ENCODE measurements at places on chromosomes 5 and 9. TPM values are rescaled to one million over a fixed set of nuclear protein-coding genes. Genes with fewer than 3 reads are reported as not detected.

Gene SAPCD2
- not detected for polyA plus RNA-seq

DNA sequence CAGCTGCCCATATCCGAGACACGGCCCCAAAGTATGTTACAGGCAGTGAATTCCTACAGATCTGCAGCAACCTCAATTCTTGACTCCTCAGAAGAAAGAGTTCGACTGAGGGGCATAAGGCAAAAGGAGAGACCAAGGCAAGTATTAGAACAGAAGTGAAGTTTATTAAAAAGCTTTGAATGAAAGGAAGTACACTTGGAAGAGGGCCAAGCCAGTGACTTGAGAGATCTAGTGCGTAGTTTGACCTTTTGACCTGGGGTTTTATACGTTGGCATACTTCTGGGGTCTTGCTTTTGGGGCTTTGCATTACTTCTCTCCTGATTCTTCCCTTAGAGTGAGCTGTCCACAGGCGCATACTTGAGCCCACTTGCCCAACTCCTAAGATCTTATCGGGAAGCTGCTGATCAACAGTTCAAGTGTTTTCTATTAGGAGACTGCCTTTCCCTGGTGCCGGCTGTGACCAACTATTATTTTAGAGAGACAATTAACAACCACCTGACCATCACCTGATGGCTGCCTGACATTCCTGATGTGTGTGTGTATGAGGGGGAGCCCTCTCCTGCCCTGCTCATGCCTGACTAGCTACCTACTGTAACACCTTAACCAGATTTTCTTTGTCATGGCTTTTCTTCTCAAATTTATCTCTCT, 1.5 kb upstream of the DEPDC1B start:
- no peak overlapping the region for H3K27ac ChIP-seq
- H3K4me3 ChIP-seq, result peak overlapping the region; percentile 21
- no peaks in the 10 kb centered on the region for H3K27me3 ChIP-seq
- no peak for DNase-seq

Gene AUH
- polyA plus RNA-seq, result 8.1 TPM

- no peak for DNase-seq
- H3K27me3 ChIP-seq, result no peaks in the 10 kb centered on the region
- no peak overlapping the region for H3K27ac ChIP-seq
- no peaks in the 10 kb centered on the region for H3K36me3 ChIP-seq
Observed at GRCh38 chr5:64040490-64040889, 78.2 kb upstream of the HTR1A start.

Gene PCDHGB2
- polyA plus RNA-seq, result 0.74 TPM

- H3K27me3 ChIP-seq, result no peaks in the 10 kb centered on the region
- no peaks in the 10 kb centered on the region for H3K36me3 ChIP-seq
- H3K27ac ChIP-seq, result no peak overlapping the region
- H3K4me1 ChIP-seq, result peaks cover 13% of the 10 kb centered on the region
Observed at GRCh38 chr5:102760815-102761214, 5.7 kb downstream of the PAM start.

DNA sequence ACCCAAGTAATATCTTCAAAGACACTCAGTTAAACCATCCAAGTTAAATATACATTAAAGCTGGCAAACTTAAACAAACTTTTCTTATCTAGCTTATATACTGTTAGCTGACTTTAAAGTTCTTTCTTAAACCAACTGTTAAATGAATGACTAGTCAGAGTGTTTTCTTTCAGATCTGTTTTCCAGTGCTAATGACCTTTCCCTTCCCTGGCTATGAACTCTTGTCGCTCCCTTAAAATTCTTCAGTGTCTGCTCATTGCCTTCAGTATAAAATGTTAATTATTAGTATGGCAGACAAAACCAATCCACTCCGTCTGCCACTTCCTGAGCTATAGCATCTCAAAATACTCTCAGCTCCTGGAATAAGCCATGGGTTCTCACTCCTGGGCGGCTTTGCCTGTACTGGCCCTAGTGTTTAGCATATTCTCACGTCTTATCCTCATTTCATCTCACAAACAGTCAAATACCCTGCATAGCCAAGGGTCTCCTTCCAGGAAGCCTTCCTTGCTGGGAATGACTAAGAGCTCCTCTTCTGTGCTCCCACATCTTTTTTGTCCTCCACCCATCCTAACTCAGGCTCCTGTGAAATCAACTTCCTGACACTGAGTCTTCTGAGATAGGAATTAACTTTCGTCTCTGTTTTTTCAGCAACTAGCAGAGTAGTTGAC, 87.7 kb downstream of the VCAN start:
- DNase-seq, result no peak
- H3K36me3 ChIP-seq, result no peaks in the 10 kb centered on the region
- no peak overlapping the region for H3K27ac ChIP-seq
- H3K27me3 ChIP-seq, result peaks cover 16% of the 10 kb centered on the region
- no peak overlapping the region for H3K4me3 ChIP-seq
- H3K4me1 ChIP-seq, result no peaks in the 10 kb centered on the region

- DNase-seq, result no peak
- no peaks in the 10 kb centered on the region for H3K27me3 ChIP-seq
- H3K4me3 ChIP-seq, result no peak overlapping the region
- no peaks in the 10 kb centered on the region for H3K4me1 ChIP-seq
Observed at GRCh38 chr9:21779397-21779796, 23.0 kb upstream of the MTAP start.

GRCh38 chr5:125326150-125326510, 579.7 kb upstream of the ZNF608 start:
- no peaks in the 10 kb centered on the region for H3K27me3 ChIP-seq
- H3K36me3 ChIP-seq, result no peaks in the 10 kb centered on the region
- no peak overlapping the region for H3K27ac ChIP-seq

Gene SLC6A3
- not detected for polyA plus RNA-seq

GRCh38 chr5:14269395-14269794, 126.3 kb downstream of the TRIO start:
- H3K27me3 ChIP-seq, result no peaks in the 10 kb centered on the region
- H3K27ac ChIP-seq, result peak overlapping the region; percentile 21
- no peak for DNase-seq
- H3K36me3 ChIP-seq, result no peaks in the 10 kb centered on the region
- H3K4me1 ChIP-seq, result peaks cover 39% of the 10 kb centered on the region

DNA sequence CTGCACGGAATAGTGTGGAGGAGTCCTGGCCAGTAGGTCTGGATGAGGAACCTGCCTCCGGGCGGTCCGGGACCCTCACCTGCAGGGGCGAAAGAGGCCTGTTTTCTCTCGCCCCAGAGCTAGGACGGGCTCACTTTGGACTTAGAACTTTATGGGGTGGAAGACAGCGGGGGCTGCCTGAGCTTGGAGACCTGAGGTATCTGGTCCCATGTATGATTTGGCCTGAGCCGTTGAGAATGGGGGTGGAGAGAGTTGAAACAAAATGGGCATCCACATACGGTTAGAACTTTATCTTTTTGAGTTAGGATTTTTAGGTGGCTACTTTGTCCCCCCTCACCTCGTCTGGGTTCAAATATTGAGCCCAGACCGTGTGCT, 681 bp upstream of the ETF1 start:
- no peaks in the 10 kb centered on the region for H3K36me3 ChIP-seq
- peaks cover 49% of the 10 kb centered on the region for H3K4me1 ChIP-seq
- no peak for DNase-seq
- H3K4me3 ChIP-seq, result peak overlapping the region; percentile 99

DNA sequence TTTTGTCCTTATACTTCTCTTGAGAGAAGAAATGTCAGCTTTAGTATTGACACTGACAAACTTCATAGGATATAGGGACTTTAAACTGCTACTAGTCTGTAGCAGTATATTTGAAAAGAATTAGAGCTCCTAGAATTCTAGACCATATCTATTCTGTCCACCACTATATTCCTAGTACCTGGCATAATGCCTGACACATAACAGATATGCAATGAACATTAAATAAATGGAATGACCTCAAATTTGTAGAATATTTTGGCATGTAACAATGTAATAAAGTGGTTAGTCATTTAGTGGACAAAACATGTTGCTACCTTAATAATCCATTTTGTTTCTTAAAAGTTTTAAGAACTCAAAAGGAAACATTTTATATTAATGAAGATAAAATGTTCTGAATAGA, 57.5 kb downstream of the HOMER1 start:
- H3K4me3 ChIP-seq, result no peak overlapping the region
- H3K27me3 ChIP-seq, result peaks cover 5% of the 10 kb centered on the region
- no peak overlapping the region for H3K27ac ChIP-seq
- no peaks in the 10 kb centered on the region for H3K36me3 ChIP-seq
- H3K4me1 ChIP-seq, result peaks cover 3% of the 10 kb centered on the region
- DNase-seq, result no peak

- H3K36me3 ChIP-seq, result no peaks in the 10 kb centered on the region
- no peak overlapping the region for H3K4me3 ChIP-seq
- DNase-seq, result no peak
- peaks cover 20% of the 10 kb centered on the region for H3K4me1 ChIP-seq
- H3K27ac ChIP-seq, result no peak overlapping the region
Observed at GRCh38 chr5:54703133-54703532, 185.6 kb downstream of the SNX18 start.

Gene TMEM252
- not detected for polyA plus RNA-seq

Gene OTP
- polyA plus RNA-seq, result not detected

- H3K36me3 ChIP-seq, result no peaks in the 10 kb centered on the region
- no peak overlapping the region for H3K27ac ChIP-seq
- H3K4me1 ChIP-seq, result peaks cover 14% of the 10 kb centered on the region
- H3K4me3 ChIP-seq, result no peak overlapping the region
- H3K27me3 ChIP-seq, result peaks cover 66% of the 10 kb centered on the region
Observed at GRCh38 chr9:88076286-88077070, 61.8 kb downstream of the SPATA31C2 start.

DNA sequence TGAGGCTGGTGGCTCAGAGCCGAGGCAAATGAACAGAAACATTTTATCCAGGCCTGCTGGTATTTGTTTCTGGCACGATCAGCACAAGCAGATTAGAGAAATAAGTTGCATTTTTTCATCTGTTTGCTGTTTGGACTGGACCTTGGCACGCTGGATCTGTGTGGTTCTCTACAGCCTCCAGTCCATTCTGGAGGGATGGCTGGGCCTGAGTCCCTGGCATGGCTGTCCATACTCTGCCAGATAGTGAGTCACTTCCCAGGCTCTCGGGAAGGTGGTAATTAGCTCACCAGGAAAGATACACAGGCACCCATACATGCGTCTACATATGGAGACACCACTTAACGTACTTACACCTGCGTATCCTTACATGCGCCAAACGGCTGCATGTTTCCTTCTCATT, 78.6 kb downstream of the SPRY4 start:
- H3K36me3 ChIP-seq, result no peaks in the 10 kb centered on the region
- no peak overlapping the region for H3K4me3 ChIP-seq
- H3K4me1 ChIP-seq, result no peaks in the 10 kb centered on the region
- no peak overlapping the region for H3K27ac ChIP-seq
- peaks cover 18% of the 10 kb centered on the region for H3K27me3 ChIP-seq

GRCh38 chr9:91967259-91967658, 17.2 kb upstream of the ROR2 start:
- DNase-seq, result no peak
- no peaks in the 10 kb centered on the region for H3K4me1 ChIP-seq
- H3K4me3 ChIP-seq, result no peak overlapping the region
- no peak overlapping the region for H3K27ac ChIP-seq
- peaks cover 41% of the 10 kb centered on the region for H3K27me3 ChIP-seq
- no peaks in the 10 kb centered on the region for H3K36me3 ChIP-seq

DNA sequence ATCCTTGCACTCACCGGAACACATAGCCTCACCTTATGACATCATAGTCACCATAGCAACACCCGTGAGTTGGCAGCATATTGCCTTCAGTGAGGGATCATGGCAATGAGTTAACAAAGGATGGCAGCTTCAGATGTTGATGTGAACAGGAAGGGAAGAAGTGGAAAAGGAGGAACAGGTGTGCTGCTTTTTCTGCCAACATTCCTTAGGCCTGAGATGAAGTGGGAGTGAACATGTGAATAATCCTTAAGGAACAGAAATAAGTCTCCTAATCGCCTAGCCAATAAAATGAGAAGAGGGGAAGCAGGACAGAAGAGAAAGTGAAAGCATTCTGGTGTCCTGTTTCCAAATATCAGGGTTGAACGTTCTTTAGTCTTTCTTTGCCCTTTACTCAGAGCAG, 360.0 kb downstream of the BRINP1 start:
- DNase-seq, result no peak
- H3K27me3 ChIP-seq, result peaks cover 10% of the 10 kb centered on the region
- no peaks in the 10 kb centered on the region for H3K4me1 ChIP-seq
- H3K4me3 ChIP-seq, result no peak overlapping the region

- no peaks in the 10 kb centered on the region for H3K36me3 ChIP-seq
- DNase-seq, result no peak
- H3K27me3 ChIP-seq, result no peaks in the 10 kb centered on the region
- H3K4me3 ChIP-seq, result no peak overlapping the region
- H3K4me1 ChIP-seq, result peaks cover 13% of the 10 kb centered on the region
Observed at GRCh38 chr9:120733190-120733589, 18.9 kb upstream of the MEGF9 start.

Gene PCDHAC2
- not detected for polyA plus RNA-seq

Gene NUTM2G
- polyA plus RNA-seq, result not detected

Gene BRINP1
- polyA plus RNA-seq, result not detected

GRCh38 chr5:170216257-170216864, 16.4 kb upstream of the C5orf58 start:
- H3K27ac ChIP-seq, result no peak overlapping the region
- no peak overlapping the region for H3K4me3 ChIP-seq
- no peaks in the 10 kb centered on the region for H3K36me3 ChIP-seq
- H3K27me3 ChIP-seq, result peaks cover 7% of the 10 kb centered on the region
- no peak for DNase-seq
- H3K4me1 ChIP-seq, result no peaks in the 10 kb centered on the region

DNA sequence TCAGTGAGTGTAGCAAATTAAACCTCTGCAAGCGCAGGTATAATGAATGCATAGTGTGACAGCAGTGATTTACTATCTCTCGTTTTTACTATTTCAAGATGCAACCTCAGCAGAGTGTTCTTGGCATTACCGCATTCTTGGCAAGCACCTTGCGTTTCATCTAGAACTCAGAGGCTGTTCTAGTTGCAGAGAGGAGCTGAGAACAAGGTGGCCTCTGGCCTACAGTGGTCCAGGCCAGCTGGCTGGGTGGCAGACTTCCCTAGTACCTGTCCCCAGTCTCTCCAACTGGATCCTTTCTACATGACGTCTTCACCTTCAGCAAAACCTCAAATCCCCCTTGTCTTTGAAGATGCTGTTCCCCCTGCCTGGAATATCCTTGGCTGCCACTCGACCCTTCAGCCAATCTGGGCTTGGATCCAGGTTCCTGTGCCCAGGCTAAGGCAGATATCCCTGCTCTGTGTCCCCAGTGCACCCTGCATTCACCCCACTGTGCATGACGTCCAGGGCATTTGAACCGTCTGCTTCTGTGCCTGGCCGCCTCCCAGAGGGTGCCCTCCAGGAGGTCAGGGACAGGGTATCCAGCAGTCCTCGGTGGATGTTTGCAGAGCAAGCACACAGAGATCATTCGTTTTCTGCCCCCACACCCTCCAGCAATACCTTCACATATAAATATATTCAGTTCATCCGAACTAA, 120.4 kb upstream of the CPEB4 start:
- no peak overlapping the region for H3K27ac ChIP-seq
- H3K4me1 ChIP-seq, result peaks cover 6% of the 10 kb centered on the region
- DNase-seq, result no peak
- H3K36me3 ChIP-seq, result no peaks in the 10 kb centered on the region

All from naive B cell (primary cell).